Stimulated activated CD8-positive, alpha-beta memory T cell treated with anti-CD3 and anti-CD28 coated beads, Interleukin-4, amount 100 ng/mL, for 4 hours (primary cell): ENCODE measurements at places on chromosomes 12 and 14.

- DNase-seq, result no peak
Observed at GRCh38 chr14:98014851-98015615, 1217.9 kb downstream of the VRK1 start.

DNA sequence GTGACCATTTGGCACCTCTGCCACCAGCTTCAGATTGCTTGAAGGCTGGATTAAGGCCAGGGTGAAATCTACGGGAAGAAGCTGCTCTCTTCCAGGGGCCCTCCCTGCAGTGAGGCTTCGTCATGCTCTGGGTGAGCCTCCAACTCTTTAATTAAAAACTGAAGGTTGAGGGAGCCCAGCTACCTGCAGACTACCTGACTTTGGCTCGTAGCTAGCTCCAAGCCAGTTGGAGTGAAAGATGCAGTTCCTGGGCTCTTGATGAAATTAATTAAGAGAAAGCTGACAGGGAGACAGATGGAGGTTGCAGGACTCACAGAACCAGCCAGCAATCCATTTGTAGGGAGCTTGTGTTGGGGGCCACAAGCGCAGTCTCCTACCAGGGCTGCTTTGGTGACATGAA, 168.5 kb upstream of the SFSWAP start:
- DNase-seq, result no peak

DNA sequence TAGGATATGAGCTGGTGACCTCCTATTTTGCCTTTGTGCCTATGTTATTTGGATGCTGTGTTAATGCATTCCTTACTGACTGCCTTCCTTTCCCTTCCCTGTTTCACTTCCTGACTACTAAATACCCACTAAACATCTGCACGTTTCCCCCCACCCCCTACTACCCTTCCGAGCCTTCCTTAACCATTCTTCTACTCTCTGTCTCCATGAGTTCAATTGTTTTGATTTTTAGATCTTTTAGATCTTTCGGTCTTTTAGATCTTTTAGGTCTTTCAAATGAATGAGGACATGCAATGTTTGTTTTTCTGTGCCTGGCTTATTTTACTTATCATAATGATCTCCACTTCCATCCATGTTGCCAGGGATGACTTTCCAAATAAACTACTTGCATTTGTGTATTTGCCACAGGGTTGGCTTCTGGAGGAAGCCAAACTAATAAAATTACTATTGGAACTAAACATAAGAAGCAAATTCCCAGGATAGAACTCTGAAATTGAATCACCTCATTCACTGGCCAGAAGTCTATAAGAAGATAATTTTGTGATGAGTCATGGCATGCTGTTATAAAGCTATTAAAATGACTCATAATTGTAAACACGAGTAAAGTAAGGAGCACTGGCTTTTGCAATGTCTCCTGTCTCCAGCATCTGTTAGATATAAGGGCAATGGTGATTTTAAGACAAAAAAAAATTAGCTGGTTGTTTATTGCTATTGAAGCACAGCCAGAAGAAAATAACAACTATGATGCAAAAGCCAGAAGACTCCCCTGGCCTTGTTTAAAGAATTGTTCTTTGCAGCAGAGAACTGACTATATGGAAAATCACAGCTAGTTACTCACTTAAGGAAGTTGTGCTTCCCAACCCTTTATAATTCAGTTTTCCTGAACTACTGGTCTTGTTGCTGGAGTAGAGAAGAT, 586.3 kb downstream of the LRFN5 start:
- DNase-seq, result no peak

- no peak for DNase-seq
Observed at GRCh38 chr14:100350276-100350926, 27.3 kb downstream of the SLC25A47 start.

GRCh38 chr14:93974833-93975232, 1.5 kb downstream of the ASB2 start:
- no peak for DNase-seq

- no peak for DNase-seq
Observed at GRCh38 chr12:82517027-82517426, 158.7 kb downstream of the METTL25 start.

GRCh38 chr12:116490471-116490870, 68.7 kb upstream of the MAP1LC3B2 start:
- no peak for DNase-seq

DNA sequence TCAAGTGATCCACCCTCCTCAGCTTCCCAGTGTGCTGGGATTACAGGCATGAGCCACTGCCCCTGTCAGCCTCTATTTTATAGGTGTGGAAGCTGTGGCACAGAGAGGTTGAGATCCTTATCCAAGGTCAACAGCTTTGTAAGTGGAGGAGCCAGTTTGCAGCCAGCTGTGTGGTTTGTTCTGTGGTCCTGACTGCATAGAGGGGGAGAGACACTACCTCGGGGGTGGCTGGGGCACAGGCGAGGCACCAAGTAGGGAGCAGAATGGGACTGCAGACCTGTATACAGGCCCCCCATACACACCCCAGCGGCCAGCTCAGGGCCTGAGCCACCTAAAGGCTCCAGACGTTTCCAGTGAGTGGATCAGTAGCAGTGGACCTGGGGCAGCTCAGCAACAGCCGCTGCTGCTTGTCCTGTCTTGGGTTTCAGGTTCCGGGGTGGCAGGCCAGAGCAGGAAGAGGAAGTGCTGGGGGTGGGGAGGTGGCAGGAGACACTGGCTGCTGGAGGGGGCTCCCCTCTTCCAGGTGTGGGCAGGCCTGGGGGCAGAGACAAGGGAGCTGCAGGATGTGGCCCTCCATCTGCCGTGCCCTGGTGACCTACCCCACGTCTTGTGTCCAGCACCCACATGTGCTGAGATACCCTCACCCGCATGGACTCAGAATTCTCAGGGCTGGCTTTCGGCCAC, 11.0 kb downstream of the ORAI1 start:
- no peak for DNase-seq

GRCh38 chr12:64457466-64457865, 5.5 kb downstream of the TBK1 start:
- no peak for DNase-seq

DNA sequence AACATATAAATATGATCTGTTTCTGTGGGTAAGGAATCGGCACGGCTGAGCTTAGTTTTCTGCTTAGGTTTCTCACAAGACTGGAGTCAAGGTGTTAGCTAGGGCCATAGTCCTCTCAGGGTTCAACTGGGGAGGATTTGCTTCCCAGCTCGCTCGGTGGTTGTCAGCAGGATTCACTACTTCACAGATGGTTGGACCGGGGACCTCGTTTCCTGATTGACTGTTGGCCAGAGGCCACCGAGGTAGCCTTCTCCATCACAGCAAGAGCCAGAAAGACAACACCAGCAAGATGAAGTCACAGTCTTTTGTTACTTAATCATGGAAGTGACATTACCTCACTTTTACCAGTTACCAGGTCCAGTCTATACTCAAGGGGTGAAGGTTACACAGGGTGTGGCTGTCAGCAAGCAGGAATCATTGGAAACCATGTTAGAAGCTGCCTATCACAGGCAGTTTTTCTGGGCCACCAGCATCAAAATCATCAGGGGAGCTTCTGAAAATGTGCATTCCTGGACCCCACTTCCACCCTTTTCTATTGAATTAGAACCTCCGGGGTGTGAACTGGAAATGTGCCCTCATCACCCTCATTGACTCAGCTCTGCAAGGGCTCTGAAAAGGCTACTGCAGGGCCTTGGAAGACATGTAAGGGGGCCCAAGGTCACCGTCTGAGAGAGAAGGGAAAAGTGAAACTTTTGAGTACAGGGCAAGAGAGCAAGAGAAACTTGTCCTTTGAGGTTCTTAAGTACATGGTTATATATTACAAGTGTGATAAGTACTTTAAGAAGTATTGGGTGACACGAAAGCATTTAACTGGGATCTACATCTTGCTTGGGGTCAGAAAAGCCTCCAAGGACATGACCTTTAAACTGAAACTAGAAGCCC, 10.9 kb downstream of the COPS7A start:
- DNase-seq, result no peak

DNA sequence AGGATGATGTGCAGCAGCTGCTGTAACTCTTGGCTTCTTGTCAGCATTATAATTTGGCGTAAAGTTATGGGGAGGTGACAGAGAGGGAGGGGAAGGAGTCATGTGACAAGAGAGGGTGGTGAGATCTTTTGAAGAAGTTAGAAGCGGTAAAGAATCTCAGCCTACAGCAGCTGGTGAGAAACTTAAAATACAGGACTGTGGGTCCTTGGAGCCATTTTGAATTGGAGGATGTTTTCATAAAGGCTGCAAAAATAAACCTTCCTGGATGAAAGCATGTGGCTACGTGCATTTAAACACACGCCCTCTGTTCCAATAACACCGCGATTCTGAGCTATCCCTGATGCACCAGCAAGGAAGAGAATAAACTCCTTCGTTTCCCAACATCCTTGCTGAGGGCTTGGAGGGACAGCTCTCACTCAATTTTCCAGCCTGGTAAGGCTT, 133.7 kb downstream of the TMEM30B start:
- DNase-seq, result no peak

- no peak for DNase-seq
Observed at GRCh38 chr14:100304825-100305323, 1.4 kb downstream of the SLC25A29 start.

GRCh38 chr14:58078471-58078870, 73.5 kb downstream of the ARMH4 start:
- no peak for DNase-seq

- no peak for DNase-seq
Observed at GRCh38 chr12:57242329-57242690, 8.7 kb downstream of the STAC3 start.

DNA sequence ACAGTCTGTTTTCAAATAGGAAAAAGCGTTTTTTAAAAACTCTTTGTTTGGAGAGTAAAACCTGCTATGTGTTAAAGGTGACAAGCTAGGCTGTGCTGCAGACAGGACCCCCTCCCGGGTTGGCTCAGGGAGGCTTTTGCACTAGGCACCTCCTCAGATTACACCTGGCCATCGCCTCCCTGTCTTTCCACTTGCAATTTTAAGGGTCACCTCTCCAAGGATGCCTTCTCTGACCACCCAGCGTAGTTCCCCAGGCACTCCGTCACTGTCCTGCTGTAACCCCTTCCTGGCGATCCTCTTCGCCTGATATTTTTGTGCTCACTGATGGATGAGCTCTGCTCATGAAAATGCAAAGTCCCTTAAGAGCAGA, 80.7 kb downstream of the NTF3 start:
- DNase-seq, result no peak

DNA sequence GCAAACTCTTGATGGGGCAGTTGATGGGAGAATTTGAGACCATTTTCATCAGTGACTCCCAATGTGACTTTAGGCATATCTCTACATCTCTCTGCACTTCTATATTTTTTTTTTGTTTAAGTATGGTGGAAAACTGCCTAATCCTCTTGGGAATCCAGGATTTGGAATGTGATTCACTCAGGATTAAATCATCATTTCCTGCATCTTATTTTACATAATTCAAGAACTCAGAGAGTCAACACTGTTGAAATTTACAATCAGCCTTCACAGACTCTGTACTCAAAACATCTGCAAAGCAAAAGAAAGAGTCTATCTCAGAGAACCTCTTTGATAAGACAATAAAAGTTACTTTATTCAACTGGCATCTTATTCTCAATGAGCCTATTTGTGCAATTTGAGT, 260.7 kb upstream of the NOS1 start:
- no peak for DNase-seq

DNA sequence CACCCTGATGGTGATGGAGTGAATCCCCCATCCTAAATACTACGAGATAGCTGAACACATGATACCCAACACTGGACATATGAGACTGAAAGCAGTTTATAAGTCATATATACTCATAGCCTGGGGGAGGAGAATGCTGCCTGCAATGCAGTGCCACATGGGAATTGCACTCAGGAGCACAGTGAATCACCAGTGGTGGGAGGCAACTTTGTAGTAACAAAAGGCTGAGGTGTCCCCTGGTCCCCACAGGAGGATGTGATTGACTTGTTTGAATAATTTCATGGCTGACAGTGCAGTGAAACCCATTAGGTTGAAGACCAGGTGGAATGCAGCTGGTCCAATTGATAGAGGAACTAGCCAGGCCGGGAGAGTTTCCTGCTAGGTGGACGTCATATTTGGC, 20.2 kb downstream of the CCDC38 start:
- no peak for DNase-seq

DNA sequence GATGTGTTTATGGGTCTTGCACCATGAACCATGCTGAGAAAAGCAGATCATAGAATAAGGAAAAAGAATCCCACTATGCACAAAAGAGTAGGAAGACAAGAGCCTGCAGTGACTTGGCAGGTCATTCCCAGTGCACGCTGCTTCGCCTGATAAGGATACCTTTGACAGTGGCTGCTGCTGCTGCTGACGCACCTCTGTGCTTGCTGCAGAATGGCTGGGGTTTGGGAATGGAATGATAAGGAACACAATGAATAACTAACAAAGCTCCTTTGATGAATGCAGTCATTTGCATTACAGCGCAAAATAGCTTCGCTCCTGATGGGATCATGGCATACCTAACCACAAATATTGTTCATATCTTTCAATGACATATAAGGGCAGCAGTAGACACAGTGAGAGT, 278.7 kb downstream of the PDZRN4 start:
- DNase-seq, result no peak

DNA sequence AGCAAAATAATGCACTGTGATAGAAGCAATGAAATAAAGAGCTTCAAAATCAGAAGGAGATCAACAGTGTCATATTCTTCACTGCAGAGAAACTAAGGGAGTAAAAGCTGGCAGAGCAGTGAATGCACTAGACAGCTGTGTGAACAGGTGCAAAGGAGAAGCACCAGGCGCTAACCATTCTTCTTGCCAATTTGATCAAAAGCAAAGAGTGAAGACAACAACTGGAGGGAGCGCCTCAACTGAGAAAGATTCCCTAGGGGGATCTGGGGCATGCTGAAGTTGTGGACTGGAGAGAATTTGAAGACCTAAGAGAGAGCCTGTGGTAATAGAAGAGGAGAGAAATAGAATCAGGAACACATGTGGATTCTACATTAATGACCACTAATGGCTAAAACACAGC, 50.4 kb upstream of the OVCH1 start:
- no peak for DNase-seq

- DNase-seq, result no peak
Observed at GRCh38 chr14:24233538-24233866, 773 bp downstream of the GMPR2 start.

GRCh38 chr14:73365727-73366126, 92.6 kb downstream of the NUMB start:
- DNase-seq, result no peak

DNA sequence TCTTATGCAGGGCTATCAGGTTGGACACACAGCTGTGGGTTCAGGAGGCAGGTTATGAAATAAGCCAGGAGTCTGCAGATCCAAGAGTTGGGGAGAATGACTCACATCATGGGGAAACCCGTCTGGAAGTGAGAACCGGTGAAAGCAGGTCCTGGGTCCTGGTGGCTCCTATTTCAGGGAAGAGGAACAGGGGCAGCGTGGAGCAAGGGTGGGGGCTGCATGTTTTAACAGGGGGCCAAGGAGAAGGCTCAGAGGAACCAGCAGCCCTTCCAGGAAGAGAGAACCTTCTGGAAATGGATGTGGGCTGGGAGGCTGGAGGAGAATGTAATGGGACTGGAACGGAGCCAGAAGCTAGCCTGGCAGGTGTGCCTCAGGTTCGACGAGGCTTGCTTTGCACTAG, 7.8 kb upstream of the KRT74 start:
- no peak for DNase-seq

- no peak for DNase-seq
Observed at GRCh38 chr12:83739607-83740006, 1052.9 kb downstream of the TMTC2 start.
